Renal cortex interstitium (tissue), 15 donors: ENCODE measurements at places on chromosomes 2 and 18. TPM values are rescaled to one million over a fixed set of nuclear protein-coding genes. Genes with fewer than 3 reads are reported as not detected.

LPIN2 gene
- 39.5 TPM for polyA plus RNA-seq

CCDC121 gene
- 12.9 TPM for polyA plus RNA-seq

CENPA gene
- polyA plus RNA-seq = 12.1 TPM

DNA sequence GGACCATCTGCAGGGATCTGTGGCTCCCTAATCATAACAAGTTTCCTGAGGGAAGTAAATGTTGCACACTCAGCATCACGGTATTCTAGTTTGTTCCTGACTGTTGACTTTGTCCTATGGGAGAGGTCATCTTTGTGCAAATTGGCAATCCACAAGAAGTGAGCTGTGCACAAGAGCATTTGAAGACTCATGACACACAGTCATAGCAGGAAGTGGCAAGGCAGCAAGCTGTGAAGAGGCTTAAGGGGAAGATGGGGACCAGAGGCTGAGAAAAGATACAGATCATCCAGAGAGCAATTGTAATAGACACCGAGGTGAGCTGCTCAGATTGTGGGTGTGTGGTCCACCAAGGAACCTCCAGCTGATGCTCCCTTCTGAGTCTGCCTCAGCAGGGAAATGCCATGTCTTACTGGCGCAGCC is 2.7 kb downstream of the TNP1 start:
- no peak for DNase-seq

- no peak for DNase-seq
Measured at GRCh38 chr2:167581961-167582574, 665.3 kb downstream of the STK39 start.

DNA sequence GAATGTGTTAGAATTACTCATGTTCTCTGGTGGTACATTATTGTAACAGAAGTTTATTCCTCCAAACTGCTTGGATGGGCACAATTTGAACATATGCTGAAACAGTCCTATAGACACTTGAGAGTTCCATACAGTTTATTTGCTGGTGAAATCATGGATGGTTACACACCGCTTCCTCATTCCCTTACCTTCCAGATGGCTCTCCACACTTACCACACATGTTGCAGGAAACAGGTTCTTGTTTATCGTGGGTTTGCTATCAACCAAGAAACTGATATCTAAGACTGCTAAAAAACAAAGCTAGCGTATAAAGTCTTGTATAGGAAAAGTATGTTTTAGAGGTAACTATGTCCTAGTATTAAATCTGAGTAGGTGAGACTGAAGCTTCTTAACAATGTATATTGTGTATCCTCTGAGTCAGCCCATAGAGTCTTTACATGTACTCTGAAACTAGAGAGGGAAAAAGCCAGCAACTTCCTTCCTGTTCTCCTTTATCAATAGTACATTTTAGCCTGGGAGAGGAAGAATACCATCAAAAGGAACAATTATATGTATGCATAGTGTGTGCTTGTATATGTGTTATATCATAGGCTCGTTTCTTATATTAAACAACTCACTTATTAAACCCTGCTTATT is 313.1 kb downstream of the PLCL1 start:
- DNase-seq = no peak

CAD gene
- 54.1 TPM for polyA plus RNA-seq

FBXO41 gene
- polyA plus RNA-seq = 3.0 TPM

HOXD4 gene
- 80.8 TPM for polyA plus RNA-seq
